ENCODE measurements at places on chromosomes 12 and 14. TPM values are rescaled to one million over a fixed set of nuclear protein-coding genes. Genes with fewer than 3 reads are reported as not detected.

HEBP1 gene
- 6.1 TPM for total RNA-seq

- no peak for DNase-seq
Observed at GRCh38 chr14:99007795-99008194, 264.2 kb downstream of the BCL11B start.

SLCO1B1 gene
- total RNA-seq = not detected

PKP2 gene
- 3.6 TPM for total RNA-seq

ALDH1L2 gene
- 5.7 TPM for total RNA-seq

- DNase-seq = peak; percentile 87
Observed at GRCh38 chr14:50039734-50040400, 76.5 kb downstream of the VCPKMT start.

- DNase-seq = peak; percentile 77
Observed at GRCh38 chr12:130514149-130514551, 176.5 kb downstream of the PIWIL1 start.

PLEKHD1 gene
- total RNA-seq = not detected

DNA sequence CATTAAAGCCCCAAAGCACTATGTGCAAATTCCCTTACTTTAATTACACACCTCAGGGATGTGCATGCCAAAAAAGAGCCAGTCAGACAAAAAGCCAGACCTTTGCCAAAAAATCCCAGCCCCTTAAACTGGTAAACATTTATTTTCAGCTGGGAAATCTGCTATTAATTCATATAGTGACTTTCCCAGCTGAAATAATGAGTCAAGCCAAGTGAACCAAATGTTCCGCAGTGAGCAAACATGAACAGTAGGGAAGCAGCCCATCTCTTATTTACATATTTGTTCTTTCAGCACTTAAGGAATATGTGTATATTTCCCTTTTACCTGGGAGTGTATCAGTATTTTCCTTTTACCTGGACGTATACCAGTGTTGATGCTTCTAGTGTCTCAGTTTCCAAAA is 44.0 kb upstream of the OTX2 start:
- DNase-seq = no peak

GRCh38 chr12:128813392-128813791 is 10.4 kb downstream of the SLC15A4 start:
- DNase-seq = peak; percentile 74

CABP1 gene
- not detected for total RNA-seq

DNA sequence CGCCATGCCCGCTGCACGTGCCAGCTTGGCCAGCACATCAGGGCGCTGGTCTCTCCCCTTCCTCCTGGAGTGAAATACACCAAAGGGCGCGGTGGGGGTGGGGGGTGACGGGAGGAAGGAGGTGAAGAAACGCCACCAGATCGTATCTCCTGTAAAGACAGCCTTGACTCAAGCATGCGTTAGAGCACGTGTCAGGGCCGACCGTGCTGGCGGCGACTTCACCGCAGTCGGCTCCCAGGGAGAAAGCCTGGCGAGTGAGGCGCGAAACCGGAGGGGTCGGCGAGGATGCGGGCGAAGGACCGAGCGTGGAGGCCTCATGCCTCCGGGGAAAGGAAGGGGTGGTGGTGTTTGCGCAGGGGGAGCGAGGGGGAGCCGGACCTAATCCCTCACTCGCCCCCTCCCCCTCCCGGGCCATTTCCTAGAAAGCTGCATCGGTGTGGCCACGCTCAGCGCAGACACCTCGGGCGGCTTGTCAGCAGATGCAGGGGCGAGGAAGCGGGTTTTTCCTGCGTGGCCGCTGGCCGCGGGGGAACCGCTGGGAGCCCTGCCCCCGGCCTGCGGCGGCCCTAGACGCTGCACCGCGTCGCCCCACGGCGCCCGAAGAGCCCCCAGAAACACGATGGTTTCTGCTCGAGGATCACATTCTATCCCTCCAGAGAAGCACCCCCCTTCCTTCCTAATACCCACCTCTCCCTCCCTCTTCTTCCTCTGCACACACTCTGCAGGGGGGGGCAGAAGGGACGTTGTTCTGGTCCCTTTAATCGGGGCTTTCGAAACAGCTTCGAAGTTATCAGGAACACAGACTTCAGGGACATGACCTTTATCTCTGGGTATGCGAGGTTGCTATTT is 914 bp upstream of the CCND2 start:
- DNase-seq = peak; percentile 75

DNA sequence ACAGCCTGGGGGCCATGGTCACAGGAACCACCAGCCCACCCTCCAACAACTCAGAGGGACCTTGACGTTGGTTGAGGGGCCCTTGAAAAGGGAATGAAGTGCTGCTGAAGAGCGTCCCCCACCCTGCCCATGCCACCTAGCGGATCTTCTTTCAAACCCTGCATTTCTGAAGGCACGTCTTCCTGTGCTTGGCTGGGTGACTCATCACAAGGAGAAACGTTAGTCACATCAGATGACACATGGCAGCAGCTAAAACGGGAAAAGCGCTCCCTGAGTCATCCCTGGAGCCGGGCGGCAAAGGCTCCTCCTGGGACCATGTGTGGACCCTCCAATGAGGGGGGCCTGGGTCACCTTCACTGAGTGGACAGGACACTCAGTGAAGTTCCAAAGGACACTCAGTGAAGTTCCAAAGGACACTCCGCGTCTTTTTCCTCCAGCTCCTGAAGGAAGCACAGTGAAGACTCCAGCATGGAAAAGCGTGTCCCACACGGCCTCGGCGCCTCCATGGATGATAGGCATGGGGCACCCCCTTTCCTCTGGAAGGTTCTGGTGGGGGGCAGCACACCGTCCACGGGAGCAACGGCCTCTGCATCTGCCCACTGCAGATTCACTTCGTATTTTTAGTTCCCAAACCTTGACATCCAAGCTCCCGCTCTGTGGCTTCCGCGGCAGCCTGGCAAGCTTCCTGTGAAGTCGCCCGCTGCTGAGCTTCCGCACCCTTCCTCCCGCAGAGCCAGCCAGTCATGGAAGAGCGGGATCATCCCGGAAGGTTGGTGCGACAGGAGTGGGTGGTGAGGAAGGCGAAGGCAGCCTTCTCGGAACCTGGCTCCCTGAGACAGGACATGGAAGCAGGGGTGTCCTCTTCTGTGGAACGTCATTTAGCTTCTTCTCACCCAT is 383.4 kb downstream of the VRK1 start:
- peak; percentile 93 for DNase-seq

DNA sequence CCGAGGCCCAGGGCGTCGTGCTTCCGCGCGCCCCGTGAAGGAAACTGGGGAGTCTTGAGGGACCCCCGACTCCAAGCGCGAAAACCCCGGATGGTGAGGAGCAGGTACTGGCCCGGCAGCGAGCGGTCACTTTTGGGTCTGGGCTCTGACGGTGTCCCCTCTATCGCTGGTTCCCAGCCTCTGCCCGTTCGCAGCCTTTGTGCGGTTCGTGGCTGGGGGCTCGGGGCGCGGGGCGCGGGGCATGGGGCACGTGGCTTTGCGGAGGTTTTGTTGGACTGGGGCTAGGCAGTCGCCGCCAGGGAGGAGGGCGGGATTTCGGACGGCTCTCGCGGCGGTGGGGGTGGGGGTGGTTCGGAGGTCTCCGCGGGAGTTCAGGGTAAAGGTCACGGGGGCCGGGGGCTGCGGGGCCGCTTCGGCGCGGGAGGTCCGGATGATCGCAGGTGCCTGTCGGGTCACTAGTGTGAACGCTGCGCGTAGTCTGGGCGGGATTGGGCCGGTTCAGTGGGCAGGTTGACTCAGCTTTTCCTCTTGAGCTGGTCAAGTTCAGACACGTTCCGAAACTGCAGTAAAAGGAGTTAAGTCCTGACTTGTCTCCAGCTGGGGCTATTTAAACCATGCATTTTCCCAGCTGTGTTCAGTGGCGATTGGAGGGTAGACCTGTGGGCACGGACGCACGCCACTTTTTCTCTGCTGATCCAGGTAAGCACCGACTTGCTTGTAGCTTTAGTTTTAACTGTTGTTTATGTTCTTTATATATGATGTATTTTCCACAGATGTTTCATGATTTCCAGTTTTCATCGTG is 612 bp downstream of the MDM2 start:
- peak; percentile 87 for DNase-seq

MMP17 gene
- 3.1 TPM for total RNA-seq

ZNF385A gene
- total RNA-seq = 0.34 TPM

- no peak for DNase-seq
Observed at GRCh38 chr14:83734431-83734830, 1795.5 kb upstream of the FLRT2 start.

DNA sequence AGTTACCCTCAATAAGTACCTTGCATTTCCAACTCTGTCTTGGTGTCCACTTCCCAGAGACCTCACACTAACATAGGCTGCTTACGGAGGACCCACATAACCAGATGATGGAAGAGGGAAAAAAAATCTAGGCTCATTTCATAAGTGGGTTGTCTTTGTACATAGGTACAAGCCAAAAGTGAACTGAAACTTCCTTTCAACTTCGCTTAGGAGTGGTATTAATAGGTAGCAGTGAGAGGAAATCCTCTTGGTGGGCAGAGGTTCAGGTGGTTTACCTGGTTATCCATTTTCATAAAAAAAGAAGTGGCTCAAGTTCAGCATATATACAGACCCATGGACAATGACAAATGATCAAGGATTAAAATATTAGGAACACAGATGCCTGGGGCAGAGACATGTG is 35.8 kb upstream of the RNU6-7 start:
- DNase-seq = no peak

DNA sequence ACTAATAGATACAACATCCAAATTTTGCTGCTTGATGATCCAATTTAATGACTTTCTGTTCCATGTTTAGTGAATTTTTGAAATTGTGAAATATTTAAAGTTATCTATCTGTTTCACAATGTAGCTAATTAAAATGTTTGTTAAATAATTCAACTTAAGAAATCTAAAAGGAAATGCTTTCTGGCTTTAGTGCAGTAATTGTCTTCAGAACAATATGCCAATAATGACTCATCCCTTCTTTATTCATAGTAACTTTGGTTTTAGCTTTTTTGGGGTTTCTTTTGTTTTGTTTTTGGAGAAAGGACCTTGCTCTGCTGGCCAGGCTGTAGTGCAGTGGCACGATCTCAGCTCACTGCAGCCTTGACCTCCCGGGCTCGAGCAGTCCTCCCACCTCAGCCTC is 479.2 kb upstream of the RGS6 start:
- no peak for DNase-seq

GRCh38 chr12:116370004-116370404 is 92.5 kb upstream of the MED13L start:
- peak; percentile 52 for DNase-seq

PLBD1 gene
- total RNA-seq = 1.9 TPM

DNA sequence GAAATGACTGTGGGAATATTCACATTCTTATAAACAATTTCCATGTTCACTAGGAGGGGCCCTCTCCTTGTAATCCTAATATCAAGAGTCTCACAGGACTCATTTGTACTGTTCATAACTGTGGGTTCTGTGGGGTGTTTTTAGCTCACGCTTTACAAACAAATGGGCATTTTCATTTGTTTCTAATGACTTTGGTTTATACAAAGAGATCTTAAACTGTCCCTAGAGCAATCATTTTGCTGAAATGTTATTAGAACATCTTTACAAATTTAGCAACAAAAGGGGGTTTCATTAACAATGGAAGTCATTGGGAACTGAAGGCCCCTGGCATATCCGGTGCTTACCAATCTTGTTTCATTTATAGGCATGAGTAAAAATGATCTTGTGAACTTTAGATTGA is 370.5 kb downstream of the TRHDE start:
- no peak for DNase-seq

GLIPR1L2 gene
- 1.8 TPM for total RNA-seq

DNA sequence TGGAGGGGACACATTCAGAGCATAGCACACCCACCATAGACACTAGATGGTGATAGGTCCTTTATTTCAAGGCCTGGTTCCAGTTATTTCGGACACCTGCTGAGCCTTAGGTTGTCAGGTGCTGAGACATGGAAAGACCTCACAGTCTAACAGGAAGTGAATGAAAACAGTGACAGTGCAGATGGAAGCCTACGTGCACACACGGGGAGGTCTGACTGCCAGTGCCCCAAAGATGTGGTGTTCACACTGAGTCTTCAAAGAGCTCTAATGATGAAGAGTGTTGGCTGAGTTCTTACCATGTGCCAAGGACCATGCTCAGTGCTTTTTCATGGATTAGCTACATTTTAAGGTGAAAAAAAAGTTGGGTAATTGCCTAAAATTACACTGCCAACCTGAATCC is 46.6 kb downstream of the CKB start:
- no peak for DNase-seq

- DNase-seq = no peak
Observed at GRCh38 chr14:32719601-32720000, 219.1 kb upstream of the NPAS3 start.

GRCh38 chr14:55111122-55111708 is 17.8 kb upstream of the LGALS3 start:
- no peak for DNase-seq

GRCh38 chr12:66584673-66585072 is 94.2 kb downstream of the GRIP1 start:
- DNase-seq = peak; percentile 59

GRCh38 chr12:55847033-55847432 is 4.3 kb upstream of the MMP19 start:
- DNase-seq = peak; percentile 80

GRCh38 chr14:49975799-49976198 is 82.9 kb downstream of the ARF6 start:
- no peak for DNase-seq

PLEKHH1 gene
- 3.3 TPM for total RNA-seq

- no peak for DNase-seq
Observed at GRCh38 chr12:4858386-4858785, 51.3 kb upstream of the KCNA1 start.

BBOF1 gene
- 5.3 TPM for total RNA-seq

DNA sequence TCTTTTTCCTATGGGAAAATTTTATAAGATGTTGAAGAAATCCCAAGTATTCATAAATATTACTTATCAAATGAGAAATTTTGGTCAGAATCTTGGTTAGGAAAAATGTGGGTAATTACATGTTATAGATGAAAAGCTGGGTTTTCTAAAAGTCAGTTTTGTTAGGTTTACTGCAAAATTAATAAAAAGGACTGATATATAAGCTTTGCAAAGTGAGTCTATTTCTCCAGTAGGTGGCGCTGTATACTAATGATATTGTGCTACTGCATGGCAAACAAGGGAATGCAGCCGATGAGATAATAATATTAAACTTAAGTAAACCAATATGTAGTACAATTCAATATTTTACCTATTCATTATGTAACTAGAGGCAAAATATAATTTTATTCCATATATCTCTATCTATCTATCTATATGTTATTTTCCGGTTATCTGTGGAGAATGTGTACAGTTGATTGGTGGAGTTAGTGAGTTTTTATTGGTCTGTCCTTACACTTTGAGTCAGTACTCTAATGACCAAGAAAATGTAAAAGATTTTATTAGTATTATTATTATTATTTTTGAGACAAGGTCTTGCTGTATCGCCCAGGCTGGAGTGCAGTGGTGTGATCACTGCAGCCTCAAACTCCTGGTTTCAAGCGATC is 32.9 kb downstream of the MIPOL1 start:
- DNase-seq = peak; percentile 47

- no peak for DNase-seq
Observed at GRCh38 chr12:68865399-68866164, 57.6 kb downstream of the MDM2 start.
